ENCODE measurements at places on chromosomes 7 and 10.

DNA sequence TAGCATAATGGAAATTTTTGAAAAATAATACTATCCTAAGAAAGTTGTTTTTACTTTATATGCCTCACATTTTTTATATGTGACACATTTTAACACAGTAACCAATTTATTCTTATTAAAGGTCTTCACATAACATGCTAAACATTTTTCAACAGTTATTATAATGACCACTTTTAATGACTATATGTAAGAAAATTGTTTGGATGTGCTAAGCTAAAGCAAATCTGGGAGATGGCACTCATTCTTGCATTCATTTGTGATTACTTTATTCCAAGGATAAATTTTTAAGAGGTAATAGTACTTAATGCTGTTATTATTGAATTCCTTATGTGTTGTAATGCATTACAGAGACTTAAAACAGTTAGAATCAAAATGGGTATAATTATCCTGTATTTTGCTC is 88.1 kb downstream of the ANKIB1 start:
- DNase-seq = no peak

- no peak for DNase-seq
Observed at GRCh38 chr10:127278001-127278400, 81.6 kb upstream of the INSYN2A start.

- DNase-seq = no peak
Observed at GRCh38 chr10:44132361-44133289, 252.3 kb downstream of the CXCL12 start.

DNA sequence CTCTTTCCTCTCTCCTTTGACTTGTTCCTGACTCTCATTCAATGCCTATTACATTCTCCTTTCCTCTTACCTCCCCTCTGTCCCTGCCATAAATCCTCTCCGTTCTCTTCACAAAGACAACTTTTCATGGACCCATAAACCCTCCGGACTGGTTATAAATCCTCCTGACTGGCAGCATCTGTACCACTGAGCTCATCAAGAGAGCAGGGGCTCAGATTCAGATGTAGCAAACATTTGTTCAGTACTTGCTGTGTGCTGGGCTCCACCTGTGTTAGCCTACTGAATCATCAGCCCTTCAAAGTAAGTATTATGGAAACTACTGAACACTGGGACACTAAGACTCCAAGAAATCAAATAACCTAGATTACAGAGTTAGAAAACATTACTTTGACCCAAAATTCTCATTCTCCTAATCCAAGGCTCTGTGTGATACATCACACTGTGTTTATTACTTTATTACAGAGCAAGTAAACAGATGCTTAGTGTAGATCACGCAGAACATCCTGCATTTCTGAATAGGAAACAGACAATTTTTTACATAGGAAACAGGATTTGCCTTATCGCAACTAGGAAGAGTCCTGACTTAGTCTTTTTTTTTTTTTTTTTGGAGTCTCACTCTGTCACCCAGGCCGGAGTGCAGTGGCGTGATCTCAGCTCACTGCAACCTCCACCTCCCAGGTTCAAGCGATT is 108.6 kb upstream of the PDE1C start:
- no peak for DNase-seq

DNA sequence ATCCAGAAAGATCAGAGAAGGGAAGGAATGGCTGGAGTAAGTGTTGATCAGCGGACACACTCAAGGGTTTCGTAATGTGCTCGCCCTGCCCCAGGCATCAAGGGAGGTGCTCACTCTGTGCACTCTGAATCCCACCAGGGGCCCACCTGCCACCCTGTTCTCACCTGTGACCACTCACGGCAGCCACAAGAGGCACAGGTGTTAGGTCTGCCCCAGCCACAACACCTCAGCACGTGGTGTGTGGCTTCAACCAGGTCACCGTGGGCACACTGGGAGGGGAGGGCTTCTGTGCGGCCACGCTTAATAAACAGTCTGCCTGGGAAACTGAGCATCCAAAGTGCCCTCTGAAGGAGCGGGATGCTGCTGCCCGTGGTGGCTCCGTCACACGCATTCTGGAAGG is 49.8 kb downstream of the CUX1 start:
- no peak for DNase-seq

GRCh38 chr7:95476072-95476847 is 9.5 kb upstream of the ASB4 start:
- no peak for DNase-seq

- no peak for DNase-seq
Observed at GRCh38 chr10:123521076-123521475, 145.1 kb upstream of the GPR26 start.

- DNase-seq = no peak
Observed at GRCh38 chr10:20327954-20328353, 511.7 kb downstream of the PLXDC2 start.

GRCh38 chr7:1226186-1226901 is 6.3 kb upstream of the UNCX start:
- DNase-seq = no peak

DNA sequence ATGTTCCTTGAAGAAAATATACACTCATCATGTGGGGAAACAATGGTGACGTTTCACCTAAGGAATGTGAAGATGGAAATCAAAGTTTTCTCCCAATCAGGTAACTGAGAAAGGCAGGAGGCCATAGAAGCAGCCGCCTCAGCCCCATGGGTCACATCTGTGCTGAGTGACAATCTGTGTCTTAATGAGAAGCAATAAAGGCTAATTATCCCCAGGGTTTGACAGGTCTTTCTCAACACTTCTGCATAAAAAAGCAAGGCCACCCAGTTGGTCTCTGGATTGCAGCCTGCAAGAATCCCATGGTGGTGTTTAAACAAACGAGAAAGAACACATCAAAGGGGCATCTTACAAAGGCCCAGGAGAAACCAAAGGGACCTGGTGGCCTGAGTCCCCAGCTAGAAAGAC is 91.1 kb upstream of the TNS3 start:
- no peak for DNase-seq

GRCh38 chr10:33927347-33927746 is 592.9 kb upstream of the NRP1 start:
- no peak for DNase-seq

GRCh38 chr7:28260969-28261368 is 80.4 kb upstream of the JAZF1 start:
- DNase-seq = no peak

- peak; percentile 25 for DNase-seq
Observed at GRCh38 chr10:73859784-73860491, 14.4 kb downstream of the CAMK2G start.

DNA sequence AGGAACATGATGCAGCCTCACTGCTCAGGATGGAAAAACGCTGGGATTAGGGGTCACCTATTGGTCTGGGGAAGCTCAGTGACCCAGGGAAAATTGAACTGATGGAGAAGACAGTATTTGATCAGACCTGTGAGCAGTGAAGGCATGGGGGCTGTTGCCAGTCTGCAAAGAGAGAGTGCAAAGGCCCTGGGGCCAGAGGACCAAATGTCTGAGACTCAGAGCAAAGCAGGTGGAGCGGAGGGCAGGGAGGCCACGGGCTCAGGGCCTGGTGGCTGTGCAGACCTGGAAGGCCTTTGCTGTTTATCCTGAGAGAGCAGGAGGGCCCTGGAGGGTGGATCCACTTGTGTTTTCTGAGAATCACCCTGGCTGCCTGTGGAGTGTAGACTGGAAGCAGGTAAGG is 67.1 kb downstream of the INPP5A start:
- DNase-seq = no peak

DNA sequence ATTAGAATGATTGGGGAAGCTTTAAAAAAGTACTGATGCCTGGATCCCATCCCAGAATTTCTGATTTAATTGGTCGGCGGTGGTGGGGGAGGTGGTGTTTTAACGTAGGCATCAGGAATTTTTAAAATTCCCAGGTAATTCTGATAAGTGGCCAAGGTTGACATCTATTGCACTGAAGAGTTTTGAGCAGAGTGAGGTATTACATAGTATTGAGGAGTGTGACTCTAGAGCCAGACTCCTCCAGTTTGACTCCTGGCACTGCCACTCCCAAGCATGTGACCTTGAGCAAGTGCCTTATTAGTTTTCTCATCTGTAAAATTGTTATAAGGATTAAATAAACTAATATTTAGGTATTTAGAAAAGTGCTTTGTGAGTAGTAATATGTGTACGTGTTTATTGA is 6.2 kb downstream of the PLEKHA1 start:
- no peak for DNase-seq

GRCh38 chr10:21150166-21150565 is 253.1 kb upstream of the NEBL start:
- no peak for DNase-seq

DNA sequence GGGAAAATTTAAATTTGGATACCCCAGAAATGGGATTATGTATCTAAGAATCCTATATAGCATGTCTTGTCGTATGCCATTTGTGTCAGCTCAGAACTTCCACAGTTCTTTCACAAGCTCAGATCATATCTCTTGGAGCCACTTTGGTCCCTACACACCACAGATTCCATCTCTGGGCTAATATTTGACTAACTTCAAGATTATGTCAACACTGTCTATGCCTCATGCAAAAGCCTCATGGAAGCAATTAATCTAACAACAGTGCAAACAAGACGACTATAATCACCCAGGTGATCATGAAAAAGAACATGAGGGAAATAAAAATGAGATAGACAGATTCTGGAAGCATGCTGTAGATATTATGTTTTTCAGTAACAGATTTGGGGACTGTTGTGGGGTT is 189.1 kb downstream of the LRRTM3 start:
- no peak for DNase-seq

DNA sequence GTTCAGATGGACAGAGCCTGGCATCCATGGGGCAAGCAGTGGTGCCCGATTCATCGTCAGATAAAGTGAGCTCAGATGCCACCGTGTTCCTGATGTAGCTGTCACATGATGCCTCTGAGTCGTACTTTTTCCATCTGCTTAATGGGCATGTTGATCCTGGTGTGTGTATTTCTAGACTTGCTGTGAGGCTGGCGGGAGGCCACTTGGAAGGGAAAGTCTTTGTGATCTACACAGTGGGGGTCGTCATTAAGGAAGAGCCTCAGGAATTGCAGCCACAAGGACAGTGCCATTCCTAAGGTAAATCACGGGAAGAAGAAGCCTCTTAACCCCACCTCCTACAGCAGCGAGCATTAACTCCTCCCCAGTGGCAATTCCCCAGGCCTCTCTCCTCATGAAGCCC is 63.0 kb downstream of the RGS10 start:
- DNase-seq = no peak

DNA sequence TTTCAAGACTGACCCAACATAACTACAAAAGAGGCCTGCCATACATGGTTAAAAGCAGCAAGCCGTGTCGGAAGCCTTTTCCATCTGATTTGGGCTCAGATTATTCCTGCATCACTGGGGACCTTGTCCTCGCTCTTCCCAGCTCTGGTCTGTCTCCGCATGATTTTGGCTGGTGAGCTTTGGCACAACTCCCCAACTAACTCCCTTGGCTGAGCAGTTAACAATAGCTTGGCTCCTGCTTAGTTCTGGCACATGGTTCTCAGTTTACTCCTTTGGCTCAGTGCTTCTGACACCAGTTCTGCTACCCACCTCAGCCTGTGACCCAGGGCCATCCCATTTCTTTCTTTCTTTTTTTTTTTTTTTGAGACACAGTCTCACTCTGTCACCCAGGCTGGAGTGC is 17.0 kb downstream of the AGK start:
- no peak for DNase-seq

DNA sequence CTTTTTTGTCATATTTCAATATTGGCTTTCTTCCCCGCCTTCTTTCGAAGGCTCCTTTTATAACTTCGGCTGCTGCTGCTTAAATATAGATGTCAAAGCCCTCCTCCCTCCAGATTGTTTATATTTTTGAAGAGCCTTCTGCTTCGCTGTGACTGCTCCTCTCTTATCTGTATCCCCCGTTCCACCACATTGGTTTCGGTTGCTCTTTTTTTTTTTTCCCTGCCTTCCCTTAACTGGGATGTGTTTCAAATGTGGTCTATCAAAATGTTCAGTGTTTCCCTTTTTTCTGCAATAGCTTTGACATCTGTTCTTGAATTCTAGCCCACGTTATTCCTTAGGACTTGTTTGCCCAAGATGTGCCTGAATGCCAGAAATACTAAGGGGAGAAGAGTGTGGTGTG is 96.4 kb downstream of the CUX1 start:
- no peak for DNase-seq

- DNase-seq = no peak
Observed at GRCh38 chr7:805261-805660, 27.0 kb upstream of the SUN1 start.

GRCh38 chr10:2949221-2949947 is 118.0 kb upstream of the PFKP start:
- no peak for DNase-seq

- DNase-seq = no peak
Observed at GRCh38 chr10:5601826-5602495, 64.4 kb downstream of the ASB13 start.

DNA sequence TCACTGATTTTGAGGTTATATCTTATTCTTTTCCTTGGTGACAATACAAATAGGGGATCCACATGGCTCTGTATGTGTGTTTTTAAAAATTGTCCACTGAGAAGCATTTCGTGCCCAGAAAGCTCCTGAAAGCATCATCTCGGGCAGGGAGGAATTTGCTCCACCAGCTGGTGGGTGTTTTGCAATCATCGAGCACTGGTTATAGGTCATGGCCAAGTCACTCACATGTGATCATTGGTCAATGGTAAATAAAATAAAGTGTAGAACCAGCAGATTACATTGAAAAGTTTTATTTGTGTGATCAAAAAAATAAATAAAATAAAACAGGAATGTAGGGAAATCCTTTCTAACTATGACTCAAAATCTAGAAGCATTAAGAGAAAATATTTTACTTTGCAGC is 23.0 kb upstream of the SNX13 start:
- no peak for DNase-seq

- DNase-seq = no peak
Observed at GRCh38 chr10:34374356-34375045, 440.6 kb downstream of the PARD3 start.

GRCh38 chr10:121710207-121710606 is 112.0 kb upstream of the FGFR2 start:
- DNase-seq = no peak

GRCh38 chr7:26193432-26194207 is 6.9 kb downstream of the HNRNPA2B1 start:
- no peak for DNase-seq

- DNase-seq = no peak
Observed at GRCh38 chr10:12973149-12973718, 28.3 kb downstream of the CCDC3 start.

- no peak for DNase-seq
Observed at GRCh38 chr10:124864421-124865193, 63.0 kb downstream of the ABRAXAS2 start.

DNA sequence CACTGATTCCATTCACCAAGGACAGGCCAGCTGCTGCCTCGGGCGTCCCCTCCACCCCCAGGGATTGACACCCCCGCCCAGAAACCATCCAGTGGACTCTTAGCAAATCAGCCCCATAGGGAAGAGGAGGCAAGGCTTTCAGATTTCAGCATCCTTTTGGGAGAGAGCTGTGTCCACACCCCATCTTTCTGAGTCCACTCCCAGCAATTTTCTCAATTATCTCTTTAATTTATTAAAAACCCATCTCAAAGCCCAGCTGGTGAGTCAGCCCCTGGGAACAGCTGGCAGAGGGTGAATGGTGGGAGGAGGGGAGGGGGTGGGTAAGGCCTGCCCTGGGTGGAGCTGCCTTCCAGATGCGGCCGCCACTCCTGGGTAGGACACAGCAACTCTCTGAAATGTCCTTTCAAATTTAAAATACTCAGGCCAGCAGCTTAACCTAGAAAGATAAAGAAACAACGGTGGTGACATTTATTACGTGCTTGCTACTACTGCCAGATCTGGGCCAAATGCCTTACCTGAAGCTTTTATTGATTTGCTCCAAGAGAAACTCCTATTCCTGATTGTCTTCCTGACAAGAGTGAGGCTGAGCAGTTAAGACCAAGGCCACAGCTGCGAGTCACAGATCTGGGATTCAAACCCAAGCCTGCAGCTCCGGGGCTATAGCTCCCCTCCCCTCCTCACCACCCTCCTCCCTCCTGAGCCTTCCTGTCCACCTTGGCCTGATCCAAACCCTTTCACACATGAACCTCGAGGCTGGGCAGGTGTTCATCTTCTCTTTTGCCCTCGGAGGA is 120.4 kb downstream of the RGS10 start:
- DNase-seq = no peak

All from activated CD4-positive, alpha-beta T cell treated with anti-CD3 and anti-CD28 coated beads, Interleukin-10, Interleukin-2, amounts not matched to agents 100 ng/mL and 50 ng/mL, durations not matched to agents 16 hours and 8 hours (primary cell).